Stimulated activated CD4-positive, alpha-beta T cell treated with anti-CD3 and anti-CD28 coated beads, Interleukin-15, amount 100 ng/mL, for 48 hours (primary cell): ENCODE measurements at places on chromosomes 3 and 15.
A peak's percentile ranks its signal among the peaks of the same experiment; 100 is the strongest.

DNA sequence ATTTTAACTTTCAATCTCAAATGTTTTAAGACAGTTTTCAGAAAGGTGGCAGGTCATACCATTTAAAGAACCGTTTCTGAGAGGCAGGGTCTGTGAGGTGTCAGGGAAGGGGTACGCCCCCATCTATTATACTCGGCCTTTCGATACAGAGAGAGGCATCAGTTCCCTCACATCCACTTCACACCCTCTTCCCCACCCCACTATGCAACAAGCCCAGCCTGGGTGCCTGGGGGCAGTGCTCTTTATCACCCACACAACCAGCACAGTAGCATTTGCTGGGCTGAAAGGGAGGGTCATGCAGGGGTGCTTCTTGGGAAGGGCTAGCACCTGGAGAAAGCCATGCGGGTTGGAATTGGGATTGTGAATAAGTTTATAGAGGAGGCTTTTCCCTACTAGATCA lies 56.0 kb upstream of the KCNMB2 start:
- DNase-seq = no peak

DNA sequence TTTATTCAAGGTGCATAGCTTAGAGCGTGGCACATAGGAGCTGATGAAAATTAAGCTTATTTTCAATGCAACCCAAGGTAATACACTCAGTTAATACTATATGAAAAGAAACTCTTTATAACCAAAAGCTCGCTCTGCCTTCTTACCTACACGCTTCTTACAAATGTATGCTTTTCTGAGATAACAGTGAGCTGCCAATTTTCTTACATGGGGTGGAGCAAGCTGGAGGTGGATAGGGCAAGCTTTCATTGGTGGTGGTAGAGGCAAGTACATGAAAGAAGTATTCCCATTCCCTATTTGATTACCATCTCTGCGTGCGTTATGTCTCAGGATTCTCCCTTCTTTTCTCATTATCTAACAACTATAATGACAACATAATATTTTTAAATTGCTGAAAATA lies 8.9 kb downstream of the DZIP3 start:
- DNase-seq = no peak

- DNase-seq = peak; percentile 25
Measured at GRCh38 chr15:65638681-65639089, 16.9 kb downstream of the SLC24A1 start.

- no peak for DNase-seq
Measured at GRCh38 chr3:140585828-140586227, 92.0 kb upstream of the TRIM42 start.

DNA sequence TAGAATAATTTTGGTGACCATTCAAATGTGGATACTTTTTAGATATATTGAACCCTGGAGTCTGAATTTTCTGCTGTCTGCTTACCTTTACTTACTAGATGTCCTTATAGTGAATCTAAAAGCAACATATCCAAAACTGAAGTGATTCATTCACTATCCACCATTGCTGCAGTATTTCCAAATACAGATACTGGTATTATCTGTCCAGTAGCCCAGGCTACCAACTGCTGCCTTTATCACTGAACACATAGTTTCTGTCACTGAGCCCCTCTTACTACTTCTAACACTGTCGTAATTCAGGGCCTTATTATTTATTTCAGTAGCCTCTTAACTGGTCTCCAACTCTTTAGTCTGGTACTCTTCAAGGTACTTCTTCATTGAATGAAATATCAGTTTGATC lies 49.2 kb downstream of the SLMAP start:
- DNase-seq = no peak

- DNase-seq = no peak
Measured at GRCh38 chr3:30871720-30872119, 22.7 kb downstream of the GADL1 start.

DNA sequence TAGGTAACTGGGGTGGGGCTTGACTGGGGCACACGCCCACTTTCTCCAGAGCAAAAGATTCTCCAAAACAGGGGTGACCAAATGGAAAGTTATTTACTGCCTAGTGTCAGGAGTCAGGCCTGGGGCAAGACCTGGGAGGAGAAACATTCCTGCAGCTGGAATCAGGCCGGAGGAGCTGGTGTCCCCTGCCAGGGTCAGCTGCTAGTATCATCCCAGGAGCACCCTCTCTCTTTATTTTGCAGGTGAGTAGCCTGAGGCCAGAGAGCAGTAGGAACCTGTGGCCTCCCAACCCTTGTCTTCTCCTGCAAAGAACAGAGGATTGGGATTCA lies 32.9 kb downstream of the DNAJB8 start:
- no peak for DNase-seq

DNA sequence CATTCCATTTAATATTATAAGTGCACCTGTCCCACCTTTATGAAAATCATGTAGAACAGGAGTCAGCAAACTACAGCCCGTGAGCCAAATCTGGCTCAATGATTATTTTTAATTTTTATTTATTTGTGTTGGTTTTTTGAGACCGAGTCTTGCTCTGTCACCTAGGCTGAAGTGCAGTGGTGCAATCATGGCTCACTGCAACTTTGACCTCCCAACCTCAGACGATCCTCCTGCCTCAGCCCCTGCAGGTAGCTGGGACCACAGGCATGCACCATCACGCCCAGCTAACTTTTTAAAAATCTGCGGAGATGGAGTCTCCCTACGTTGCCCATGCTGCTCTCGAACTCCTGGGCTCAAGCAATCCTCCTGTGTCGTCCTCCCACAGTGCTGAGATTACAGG lies 42.0 kb downstream of the MYO1E start:
- no peak for DNase-seq

DNA sequence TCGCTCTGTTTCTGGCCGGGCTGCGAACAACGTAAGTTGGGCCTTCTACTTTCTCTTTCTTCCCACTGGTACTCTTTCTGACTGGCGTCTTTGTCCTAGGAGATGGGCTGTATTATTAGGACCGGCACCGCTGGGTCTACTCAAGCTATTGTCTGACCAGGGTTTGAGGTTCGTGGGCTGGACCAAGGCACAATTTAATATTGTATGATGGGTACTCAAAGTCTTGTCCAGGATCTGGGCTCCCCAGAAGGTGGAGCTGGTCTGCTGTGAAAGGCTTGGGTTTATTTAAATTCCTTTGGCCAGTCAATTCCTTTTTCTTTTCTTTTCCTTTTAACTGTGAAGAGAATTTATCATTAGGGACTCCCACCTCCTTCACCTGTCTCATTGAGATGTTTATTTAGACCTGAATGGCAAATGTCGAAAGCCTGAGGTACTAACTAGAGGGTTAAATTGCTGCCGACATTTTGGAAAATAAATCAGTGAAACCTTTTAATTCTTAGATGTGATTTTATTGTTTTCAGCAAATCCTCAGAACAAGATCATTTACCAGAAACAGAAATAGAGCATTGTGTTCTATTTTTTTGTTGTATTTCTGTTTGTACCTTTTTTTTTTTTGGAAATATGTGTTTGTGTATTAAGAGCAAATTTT lies 410 bp downstream of the LRRC49 start:
- no peak for DNase-seq

DNA sequence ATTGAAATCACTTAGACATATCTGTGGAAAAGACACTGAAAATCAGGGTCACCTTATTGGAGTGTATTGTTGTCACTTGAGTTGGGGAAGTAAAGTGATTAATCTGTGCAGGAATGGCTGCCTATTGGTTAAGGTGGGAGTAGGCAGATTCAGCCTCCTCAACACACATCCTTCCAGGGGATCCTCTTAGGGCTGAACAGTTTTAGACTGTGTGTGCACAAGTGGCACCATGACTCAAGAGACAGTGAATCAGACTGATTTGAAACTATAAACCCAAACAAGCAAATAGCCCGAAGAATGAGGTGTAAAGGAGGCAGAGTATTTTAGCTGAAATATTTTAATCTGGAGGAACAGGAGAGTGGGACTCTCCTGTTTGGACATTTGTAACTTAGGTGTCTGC lies 4.9 kb downstream of the ABHD17C start:
- DNase-seq = no peak

- DNase-seq = no peak
Measured at GRCh38 chr3:48236531-48236930, 4.4 kb upstream of the ZNF589 start.

- DNase-seq = no peak
Measured at GRCh38 chr15:99717161-99718009, 15.9 kb downstream of the LYSMD4 start.

DNA sequence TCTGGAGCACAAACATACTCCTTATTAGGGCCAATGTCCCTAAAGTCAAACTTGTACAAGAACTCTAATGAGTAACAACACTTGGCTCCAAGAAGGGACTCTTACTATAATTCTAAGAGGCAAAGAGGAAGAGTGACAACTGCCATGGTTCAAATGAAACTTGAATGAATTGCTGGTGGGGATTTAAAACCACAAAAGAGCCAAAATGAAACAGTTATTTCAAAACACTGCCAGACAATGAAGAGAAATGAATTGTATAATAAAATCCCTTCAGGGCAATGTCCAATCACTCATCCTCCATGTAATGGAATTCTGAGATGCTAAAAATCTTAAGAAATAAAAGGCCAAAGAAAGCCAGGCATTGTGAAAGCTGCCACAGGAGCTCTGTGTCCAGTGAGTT lies 14.2 kb downstream of the THRB start:
- DNase-seq = no peak

DNA sequence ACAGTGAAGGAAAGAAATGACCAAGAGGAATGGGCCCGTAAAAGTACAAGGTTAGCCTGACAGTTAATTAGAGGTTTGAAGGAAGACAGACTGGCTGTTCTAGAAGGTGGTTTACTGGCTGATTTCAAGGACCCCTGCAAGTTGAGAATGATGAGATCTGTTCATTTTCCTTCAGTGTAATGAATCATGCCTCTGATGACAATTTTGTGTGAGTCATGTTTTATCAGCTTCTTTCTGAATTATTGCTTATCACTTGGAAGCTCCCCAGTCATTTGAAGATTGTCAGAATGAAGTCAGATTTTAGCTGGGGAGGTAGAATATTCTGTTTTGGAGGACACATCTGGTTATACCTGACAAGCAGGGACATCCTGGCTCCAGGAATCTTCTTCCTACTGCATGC lies 50.6 kb downstream of the DRD3 start:
- no peak for DNase-seq

DNA sequence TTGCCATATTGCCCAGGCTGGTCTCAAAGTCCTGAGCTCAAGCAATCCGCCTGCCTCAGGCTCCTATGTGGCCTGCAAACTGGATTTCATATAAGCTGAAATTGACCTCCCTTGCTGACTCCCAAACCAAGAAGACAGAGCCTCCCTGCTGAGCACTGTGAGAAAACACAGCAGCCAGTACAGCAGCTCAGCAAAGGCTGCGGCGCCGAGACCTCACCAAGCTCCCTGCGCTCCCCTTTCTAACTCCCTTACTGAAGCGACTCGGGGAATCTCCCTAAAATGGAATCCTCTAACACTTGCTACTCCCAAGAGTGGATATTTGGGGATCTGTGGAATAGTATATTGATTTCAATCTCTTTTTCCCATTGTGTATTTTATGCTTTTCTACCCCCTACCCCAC lies 34.6 kb downstream of the MUC20 start:
- no peak for DNase-seq

GRCh38 chr3:153180860-153181372 lies 18.9 kb downstream of the RAP2B start:
- DNase-seq = no peak

DNA sequence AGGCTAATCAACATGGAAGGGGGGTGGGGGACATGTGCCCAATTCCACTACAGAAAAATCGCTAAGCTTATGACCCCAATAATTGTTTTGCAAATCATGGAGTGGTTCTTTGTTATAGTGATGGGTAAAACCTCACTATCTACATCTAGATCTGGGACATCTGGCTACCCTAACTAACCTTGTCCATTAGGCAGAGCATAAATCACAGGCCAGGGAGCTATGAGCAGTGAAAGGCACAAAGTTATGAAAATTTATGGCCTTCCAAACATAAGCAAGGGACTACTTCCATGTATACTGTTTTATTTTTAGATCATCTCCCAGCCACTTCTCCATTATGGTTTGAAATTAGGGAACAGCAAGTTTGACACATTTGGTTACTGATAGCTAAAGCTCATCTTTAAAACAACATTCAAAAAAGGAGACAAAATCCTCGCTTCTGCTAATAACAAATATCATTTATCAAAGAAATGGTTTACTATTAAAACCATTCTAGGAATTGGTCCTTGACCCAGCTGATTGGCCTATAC lies 78.3 kb downstream of the RSL24D1 start:
- DNase-seq = no peak

DNA sequence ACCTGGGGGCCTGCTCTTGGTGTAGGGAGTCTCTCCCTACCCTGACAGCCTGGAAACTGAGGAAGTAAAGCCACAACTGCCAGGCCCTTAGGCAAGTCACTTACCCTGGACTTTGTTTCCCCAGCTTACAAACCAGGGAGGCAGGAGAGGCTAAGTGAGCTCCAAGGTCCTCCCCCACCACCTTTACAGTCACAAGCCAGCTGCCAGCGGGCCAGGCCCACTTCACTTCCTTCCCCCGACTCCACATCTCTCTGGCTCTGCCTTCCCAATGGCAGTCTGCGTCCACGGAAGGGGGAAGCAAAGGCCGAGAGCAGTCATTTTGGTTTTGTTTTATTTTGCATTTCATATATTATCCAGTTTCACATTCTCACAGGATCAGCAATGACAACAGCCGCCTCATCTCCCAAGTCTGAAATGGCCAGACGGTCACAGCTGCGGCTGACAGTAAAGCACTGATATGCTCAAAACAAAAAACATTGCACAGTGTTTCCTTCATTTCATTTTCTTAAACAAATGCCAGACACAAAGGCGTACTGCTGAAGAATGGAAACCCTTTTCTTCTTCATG lies 35.7 kb downstream of the RBPMS2 start:
- no peak for DNase-seq

DNA sequence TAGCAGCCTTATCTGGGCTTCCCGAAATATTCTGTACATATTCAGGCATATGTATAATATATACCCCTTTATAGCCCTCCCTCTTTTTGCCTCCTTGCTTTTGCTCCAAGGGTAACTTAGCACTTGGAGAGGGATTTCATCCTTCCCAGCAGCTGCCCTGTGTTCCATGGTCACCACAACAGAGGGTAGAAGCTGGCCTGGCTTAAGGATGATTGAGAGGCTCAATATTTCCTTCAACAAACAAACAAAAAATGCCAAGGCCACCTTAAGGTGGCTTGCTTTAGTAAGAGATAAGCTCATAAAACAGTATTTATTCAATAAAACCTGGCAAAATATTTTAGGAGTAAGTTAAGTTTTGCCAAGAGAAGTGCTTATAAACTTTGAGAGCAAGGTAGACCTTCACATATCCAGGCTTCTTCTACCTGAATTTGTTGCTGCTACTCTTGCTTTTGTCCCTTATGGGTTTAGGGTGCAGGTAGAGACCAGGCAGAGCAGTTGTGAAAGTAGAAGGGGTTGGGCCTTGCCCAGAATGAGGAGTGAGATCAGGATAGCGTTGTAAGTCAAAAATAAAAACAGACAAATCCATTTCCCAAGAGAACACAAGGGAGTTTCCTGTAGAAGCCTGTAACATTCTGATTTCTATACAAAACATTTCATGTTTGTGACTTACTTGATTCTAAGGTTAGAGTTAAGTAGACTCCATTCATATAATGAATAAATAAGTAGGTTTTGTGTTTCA lies 52.7 kb upstream of the ATOSA start:
- DNase-seq = no peak

DNA sequence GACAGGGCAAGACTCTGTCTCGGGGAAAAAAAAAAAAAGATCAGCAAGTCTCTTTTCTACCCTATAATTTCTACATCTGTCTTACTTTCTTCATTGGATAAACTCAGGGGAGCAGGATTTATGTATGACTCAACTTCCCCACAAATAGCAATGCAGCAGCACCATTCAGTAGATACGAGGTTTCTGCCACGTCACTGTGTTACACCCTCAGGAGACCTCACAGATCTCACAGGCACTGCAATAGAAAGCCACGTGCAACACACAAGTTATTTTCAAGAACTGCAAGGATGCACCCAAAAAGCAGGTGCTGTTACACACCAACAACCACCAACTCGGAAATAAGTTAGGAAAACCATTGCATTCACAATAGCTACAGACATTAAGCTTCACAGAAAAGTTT lies 30.2 kb downstream of the TSPAN3 start:
- DNase-seq = no peak
